ENCODE measurements at places on chromosomes 11 and 22.

DNA sequence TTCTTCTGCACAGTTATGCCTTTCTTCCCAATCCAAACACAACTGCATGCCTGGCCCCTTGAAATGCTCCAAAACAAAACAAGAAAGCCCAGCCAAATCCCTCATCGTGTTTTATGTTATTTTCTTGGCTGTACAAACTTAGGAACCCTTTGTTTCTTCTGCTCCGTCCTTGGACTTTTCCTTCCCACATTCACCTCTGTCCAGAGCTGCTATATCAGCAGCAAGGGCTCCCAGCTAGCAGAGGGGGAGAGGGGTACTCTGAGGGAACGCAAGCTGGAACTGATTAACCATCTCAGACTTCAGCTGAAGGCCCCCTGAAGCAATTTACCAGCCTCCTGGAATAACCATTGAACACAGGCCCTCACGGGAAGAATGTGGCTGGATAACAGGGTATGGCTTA is 214.7 kb downstream of the TENM4 start:
- no peak for DNase-seq

DNA sequence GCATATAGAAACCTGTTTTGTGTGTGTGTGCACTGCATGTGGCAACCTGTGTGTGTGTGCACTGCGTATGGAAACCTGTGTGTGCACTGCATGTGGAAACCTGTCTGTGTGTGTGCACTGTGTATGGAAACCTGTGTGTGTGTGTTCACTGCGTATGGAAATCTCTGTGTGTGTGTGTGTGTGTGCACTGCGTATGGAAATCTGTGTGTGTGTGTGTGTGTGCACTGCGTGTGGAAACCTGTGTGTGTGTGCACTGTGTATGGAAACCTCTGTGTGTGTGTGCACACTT is 72.2 kb upstream of the CCND1 start:
- DNase-seq = no peak

DNA sequence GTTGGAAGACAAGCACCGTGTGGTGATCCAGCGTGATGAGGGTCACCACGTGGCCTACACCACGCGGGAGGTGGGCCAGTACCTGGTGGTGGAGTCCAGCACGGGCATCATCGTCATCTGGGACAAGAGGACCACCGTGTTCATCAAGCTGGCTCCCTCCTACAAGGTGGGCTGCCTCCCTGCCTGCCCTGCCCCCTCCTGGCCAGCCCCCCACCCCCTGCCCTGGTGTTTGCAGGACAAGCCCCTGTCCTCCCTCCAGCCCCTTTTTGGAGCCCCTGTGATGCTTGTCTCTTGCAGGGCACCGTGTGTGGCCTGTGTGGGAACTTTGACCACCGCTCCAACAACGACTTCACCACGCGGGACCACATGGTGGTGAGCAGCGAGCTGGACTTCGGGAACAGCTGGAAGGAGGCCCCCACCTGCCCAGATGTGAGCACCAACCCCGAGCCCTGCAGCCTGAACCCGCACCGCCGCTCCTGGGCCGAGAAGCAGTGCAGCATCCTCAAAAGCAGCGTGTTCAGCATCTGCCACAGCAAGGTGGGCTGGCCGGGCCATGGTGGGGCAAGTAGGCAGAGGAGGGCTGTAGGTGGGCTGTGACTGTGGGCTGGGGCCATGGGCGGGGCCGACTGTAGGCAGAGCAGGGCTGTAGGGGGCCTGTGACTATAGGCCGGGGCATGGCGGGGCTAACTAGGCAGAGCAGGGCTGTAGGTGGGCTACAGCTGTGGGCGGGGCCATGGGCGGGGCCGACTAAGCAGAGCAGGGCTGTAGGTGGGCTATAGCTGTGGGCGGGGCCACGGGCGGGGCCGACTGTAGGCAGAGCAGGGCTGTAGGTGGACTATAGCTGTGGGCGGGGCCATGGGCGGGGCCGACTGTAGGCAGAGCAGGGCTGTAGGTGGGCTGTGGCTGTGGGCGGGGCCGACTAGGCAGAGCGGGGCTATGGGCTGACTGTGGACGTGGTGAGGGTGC is 13.6 kb downstream of the MUC2 start:
- peak; percentile 80 for DNase-seq

GRCh38 chr11:88231894-88232482 is 56.7 kb upstream of the RAB38 start:
- peak; percentile 81 for DNase-seq

DNA sequence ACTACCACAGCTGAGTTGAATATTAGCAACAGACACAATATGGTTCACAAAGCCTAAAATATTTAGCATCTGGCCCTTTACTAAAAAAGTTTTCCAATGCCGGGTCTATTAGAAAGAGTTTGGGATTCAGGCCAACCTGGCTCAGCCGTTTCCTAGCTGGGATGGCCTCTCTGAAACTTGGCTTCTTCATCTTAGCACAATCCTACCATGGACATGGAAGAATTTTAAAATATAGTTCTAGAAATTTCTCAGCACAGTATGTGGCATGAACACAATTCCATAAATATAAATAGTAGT is 103.8 kb downstream of the RRAS2 start:
- no peak for DNase-seq
